Stimulated activated CD4-positive, alpha-beta T cell treated with anti-CD3 and anti-CD28 coated beads, Interleukin-15, amount 100 ng/mL, for 48 hours (primary cell): ENCODE measurements at places on chromosomes 12 and 14.

DNA sequence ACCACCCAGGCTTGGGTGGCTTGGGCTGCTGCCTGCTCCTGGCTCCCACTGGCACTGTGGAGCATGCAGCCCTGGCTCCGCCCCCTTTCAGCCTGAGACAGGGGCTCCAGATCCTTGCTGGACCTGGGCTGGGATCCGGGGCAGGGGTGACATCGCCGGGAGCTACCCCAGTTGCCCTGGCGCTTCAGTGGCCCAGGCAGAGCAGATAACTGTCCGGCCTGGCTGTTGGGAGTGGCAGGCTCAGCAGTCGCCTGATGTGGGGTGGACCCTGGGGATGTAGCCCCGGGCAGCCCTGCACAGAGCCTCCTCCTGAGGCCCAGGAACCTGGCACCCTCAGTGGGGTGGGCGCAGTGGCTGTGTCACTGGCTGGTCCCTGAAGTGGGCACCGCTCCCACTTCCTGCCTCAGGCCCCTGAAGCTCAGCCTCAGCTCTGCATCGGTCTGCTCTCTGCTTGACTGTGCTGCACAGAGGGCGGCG is 57.9 kb downstream of the FUT8 start:
- no peak for DNase-seq

DNA sequence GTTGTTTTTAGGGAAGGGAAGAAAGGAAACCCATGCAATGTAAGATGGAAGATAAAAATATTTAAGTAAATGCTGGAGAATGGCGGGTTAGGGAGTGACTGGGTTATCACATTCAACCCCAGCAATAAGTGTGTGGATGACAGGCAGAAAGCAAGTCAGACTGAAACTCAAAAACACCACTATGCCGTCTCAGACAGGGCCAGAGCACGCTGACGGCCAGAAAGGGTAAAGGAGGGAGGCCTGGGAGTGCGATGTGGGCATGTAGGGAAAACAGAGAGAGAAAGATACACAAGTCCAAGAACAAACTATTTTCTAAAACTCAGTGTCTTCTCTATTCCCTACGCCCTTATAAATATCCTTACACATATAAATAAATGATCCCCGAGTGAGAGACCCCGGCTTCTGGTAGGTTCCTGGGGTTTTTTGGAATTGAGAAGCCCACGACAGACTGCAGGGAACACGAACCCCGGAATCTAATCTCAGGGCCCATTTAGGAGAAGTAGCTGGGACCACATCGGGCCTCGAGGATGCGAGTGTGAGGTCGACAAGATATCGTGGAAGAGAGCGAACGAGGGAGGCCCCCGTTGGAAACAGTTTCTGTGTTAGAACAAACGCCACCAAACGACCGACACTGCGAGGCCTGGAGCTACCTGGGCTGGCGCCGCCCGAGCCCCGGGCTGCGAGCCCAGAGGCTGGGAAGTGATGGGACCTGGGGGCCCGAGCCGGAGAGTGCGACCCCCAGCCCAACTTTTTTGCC is 735 bp upstream of the OTX2 start:
- DNase-seq = no peak

DNA sequence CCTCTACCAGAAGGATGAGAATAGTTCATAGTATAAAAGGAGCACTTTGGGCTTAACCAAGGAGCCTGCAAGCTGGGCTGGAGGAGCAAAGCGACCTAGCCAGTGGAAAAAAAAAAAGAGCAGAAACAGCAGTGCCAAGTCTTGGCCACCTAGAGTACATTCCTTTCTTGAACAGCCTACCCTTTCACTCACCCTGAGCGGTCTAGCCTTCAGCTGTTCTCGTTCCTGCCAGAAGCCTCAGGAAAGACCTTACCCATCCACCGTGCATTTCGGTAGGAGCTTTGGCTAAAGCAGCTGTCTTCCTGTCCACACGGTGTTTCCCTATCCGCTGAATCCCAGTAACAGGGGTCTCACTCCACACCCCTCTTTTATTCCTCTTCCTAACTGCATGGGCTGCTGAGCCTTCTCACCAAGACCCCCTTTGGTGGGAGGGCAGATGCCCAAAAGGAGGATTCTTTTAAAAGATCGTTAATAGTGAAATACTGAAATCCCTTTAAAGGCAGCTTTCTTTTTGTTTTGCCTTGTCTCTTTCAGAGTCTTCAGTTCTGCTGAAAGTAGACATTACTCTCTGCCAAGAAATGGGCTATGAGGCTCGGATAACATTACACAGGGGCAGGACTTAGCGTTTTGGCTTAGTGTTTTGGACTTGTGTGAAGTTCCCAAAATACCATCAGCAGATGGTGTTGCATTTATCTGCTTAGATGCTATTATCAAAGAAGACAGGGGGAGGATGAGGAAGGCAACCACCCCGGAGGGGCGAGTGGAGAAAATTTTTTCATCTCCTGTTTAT is 88.5 kb upstream of the METAP2 start:
- no peak for DNase-seq

DNA sequence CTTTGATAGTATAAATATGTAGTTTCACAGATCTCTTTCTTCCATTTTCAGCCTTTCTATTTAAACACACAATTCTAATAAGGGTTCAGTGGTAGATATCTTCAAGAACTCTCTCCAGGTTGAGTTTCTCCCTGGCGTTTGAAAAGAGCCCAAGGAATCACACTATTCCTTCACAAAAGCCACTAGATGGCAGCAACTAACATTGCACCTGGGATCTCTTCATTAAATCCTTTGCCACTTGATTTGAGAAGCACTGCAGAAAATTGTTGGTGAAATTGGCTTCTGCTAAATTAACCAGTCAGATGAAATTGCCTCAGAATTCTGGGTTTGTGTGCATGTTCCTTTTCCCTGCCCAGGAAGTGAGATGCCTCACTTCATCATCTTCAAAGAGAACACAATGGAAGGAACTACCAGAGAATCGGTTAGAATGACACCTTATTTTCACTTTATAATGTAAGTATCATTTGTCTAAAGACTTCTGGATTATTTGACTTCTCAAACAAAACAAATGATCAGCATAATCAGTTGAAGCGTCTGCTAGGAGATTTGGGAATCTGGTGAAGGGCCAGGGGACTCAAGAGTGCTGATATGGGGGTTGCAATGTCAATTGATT is 6.8 kb downstream of the CCDC198 start:
- no peak for DNase-seq

- DNase-seq = no peak
These were observed 66.5 kb downstream of the DAD1 start for GRCh38 chr14:22522466-22522957.

DNA sequence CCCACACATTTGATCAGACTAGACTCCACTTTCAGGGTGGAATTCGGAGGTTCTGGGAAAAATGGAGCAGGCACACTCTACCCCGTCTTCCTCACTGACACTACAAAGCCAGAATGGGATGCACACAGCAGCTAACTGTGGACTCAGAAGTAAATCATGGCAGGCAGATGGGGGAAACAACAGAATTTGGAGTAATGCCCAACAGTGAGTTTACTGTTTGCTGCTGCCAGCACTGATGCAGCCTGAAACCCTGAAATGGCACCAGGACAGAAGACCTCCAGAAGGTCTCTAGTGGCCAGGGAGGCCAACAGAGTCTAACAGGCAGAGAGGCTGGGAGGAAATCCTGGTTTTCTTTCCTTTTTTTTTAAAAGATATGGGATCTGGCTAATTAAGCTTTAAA is 24.6 kb downstream of the KCTD10 start:
- DNase-seq = no peak

- DNase-seq = no peak
These were observed 596.9 kb downstream of the TRHDE start for GRCh38 chr12:72869024-72869423.

- no peak for DNase-seq
These were observed at the start of gene TBX5 for GRCh38 chr12:114405519-114406271. Gene TBX5, minus strand, starts transcription at chr12:114406144. Its CDS starts 2,246 bp downstream, at chr12:114403898.

DNA sequence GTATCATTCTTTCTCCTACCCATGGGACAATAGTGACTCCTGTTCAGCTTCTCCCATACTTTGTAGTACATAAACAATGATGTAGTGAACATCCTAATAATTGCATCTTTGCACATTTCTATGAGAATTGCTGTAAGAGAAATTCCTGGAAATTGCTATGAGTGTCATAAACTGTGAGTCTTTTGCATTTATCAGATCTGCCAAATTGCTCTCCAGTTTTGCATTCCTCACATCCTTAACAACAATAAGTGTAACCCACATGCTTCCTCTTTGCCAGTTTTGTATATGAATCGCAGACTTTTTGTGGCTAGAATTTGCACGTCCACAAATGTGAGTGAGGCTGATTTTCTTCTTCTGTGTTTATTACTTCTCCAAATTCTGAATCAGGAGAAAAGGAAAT is 124.0 kb upstream of the TBX5 start:
- no peak for DNase-seq

DNA sequence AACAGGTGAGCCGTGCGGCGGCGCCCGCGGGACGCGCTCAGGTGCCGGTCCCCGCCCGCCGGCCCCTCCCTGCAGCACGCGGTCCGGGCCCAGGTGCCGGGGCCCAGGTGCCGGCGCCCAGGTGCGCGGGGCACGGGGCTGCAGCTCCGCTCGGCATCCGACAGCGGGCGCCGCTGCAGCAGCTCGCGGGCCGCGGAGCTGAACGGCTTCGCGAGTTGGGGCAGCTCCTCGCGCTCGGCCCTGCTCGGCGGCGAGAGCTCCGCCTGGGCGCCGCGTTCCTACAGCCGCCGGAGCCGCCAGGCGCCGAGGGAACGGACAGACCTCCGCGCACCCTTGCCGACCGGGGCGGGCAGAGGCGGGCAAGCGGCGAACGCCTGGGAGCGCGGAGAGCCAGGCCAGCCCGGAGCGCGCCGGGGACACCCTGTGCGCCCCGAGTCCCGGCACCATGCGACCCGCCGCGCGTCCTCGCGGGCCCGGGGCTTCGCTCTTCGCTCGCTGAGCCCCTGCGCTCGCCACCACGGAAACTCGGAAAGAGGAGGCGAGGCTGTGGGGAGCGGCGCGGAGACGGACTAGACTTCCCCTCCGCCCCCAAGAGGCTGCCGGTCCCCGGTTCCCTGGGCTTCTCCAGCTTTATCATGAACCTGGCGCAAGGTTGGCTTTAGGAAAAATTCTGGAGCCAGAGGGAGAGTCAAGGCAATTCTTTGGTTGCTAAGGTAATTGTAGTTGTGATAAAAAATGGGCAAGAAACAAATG is at the start of gene RGS6:
RGS6 (plus strand) TSS at position 201 of the 753 bp plus-strand sequence.
- peak; percentile 22 for DNase-seq

DNA sequence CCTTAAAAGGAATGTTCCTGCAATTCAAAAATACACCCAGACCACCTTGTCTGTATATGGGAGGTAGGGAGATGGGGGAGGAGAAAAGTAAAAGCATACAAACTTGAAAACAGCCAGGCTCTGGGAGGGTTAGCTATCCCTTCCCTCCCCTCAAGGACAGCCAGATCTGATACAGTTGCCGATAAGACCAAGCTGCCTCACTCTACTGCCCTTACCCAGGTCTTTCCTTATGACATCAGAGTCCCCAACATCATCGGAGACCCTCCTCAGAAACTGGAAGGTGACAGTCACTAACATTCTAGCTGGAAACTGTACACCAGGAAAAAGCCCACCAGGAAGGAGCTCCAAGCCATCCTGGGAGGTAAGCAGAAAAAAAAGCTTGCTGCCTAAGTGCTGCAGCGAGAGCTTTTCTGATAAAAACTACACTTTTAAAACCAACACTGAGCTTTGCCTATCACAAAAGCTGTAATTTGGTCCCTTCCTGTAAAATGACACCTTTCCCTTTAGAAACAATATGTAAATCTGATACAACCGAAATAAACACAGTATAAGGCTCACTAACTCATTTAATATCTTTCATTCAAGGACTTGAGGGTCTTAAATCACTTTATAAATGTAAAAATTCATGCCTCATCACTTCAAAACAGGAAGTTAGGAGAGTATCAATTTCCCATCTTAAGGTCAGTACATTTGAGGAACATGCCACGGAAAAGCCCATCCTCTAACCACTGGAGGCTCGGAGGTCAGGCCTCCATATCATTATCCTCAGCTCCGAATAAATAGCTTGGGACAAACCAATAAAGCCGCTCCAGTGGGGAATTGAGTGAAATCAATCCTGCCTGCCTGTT is 20.4 kb upstream of the PLEKHH1 start:
- no peak for DNase-seq

- no peak for DNase-seq
These were observed 108.7 kb upstream of the HIF1A start for GRCh38 chr14:61586544-61587055.

DNA sequence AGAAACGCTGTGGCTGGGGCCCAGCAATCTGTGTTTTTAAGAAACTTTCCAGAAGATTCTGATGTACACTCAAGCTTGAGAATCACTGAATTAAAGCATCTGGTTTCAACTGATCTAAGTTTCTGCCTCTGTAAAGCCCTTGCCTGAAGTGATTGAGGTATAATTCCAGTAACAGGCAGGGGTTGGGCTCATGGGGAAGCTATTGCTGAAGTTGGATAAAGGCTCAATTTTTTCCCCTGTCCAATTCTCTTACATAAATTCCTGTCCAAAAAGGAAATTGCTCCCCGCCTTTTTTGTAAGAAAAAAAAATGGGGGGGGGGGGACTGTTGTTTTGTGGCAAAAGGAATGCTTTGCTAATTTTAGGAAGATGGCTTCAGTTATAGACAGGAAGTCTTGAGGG is 337.4 kb downstream of the NUAK1 start:
- no peak for DNase-seq

DNA sequence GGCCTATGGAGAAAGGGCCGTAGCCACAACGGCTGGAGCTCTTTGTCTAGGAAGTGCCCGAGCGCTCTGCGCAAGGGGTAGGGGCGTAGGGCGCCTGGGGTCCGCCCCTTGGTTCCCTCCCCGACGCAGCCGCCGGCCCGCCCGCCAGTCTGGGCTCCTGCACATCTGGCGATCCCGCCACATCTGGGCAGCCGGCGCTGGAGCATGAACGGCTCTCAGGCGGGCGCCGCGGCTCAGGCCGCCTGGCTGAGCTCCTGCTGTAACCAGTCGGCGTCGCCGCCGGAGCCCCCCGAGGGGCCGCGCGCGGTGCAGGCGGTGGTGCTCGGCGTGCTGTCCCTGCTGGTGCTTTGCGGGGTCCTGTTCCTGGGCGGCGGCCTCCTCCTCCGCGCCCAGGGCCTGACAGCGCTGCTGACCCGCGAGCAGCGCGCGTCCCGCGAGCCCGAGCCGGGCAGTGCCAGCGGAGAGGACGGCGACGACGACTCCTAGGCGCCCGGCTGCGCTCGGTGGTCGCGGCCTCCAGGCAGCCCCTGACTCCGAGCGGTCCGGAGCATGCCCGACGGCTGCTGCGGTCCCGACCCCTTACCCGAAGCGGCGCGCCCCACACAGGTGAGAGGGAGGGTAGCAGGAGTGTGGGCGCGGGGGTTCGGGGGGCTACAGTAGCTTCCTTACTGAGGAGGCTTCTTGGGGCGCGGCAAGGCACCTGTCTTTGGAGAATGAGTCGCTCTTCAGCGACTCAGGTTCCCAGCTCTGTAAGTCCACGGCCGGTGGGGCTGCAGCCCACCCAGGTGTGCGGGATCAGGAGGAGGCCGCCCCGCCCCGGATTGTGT is at the start of gene SMIM41:
SMIM41 (plus strand) TSS at position 129 of the 827 bp plus-strand sequence; CDS start at position 205, 76 bp downstream.
- no peak for DNase-seq

GRCh38 chr12:51970904-51971646 is 19.6 kb downstream of the ACVR1B start:
- DNase-seq = peak; percentile 35

- no peak for DNase-seq
These were observed 15.7 kb downstream of the RTL1 start for GRCh38 chr14:100887728-100888335.
